ENCODE measurements at places on chromosomes 7 and 10.

- DNase-seq: no peak
Measured at GRCh38 chr7:156765901-156766656, 125.5 kb downstream of the RNF32 start.

- no peak for DNase-seq
Measured at GRCh38 chr7:88757371-88757770, 2.1 kb upstream of the ZNF804B start.

DNA sequence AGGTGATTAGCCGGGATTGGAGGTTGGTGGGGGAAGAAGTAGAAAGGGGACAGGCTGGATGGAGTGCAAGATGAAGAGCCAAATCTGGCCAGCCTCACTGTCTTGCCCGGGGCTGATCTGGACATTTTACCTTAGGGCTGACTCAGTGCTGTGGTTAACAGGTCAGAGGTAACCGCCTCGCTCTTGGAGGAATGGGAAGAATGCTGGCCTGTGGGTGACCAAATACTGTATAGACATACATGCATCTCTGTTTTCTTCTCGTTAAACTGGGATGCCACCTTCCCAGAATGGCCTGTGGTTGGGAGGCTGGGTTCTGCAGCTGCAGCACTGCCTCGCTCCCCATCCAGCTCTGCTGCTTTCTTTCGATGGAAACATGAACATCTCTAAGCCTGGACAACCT lies 120.0 kb downstream of the SEC23IP start:
- DNase-seq: no peak

DNA sequence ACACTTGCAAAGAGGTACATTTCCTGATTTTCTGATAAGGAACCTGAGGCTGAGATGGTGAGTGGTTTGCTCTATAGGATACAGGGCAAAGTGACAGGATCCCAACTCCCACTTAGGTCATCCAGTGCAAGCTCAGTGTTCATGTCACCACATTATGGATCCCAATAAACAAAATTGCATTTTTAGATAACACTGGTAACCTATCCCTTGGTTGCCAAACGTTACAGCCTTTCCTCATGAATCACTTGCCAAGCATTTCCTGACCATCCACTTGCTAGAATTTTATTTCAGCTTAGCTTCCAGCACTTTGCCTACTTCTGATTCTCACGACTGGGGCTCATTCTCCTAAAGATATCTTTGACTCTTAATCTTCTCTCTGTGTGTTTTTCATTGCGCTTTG lies 131.4 kb upstream of the ODAD2 start:
- no peak for DNase-seq

- DNase-seq: no peak
Measured at GRCh38 chr10:13483951-13484350, 44.9 kb downstream of the BEND7 start.

DNA sequence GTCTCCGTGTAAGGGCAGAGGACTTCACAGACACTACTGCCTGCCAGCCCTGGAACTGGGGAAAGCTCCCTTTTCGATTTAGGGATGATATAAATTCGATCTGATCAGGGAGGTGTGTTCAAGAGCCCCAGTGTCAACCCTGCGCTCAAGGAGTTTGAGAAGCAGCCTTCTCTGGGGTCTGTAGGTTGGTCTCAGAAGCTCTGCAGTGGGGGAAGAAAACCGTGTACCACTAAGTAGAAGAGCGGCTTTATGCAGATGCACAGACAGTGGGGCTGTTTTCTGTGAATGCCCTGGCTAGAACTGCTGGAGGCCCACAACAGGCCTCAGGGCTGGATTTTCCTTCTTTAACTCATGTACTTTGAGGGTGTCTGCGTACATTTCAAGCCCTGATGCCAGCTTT lies 6.3 kb upstream of the TBX20 start:
- DNase-seq: no peak

DNA sequence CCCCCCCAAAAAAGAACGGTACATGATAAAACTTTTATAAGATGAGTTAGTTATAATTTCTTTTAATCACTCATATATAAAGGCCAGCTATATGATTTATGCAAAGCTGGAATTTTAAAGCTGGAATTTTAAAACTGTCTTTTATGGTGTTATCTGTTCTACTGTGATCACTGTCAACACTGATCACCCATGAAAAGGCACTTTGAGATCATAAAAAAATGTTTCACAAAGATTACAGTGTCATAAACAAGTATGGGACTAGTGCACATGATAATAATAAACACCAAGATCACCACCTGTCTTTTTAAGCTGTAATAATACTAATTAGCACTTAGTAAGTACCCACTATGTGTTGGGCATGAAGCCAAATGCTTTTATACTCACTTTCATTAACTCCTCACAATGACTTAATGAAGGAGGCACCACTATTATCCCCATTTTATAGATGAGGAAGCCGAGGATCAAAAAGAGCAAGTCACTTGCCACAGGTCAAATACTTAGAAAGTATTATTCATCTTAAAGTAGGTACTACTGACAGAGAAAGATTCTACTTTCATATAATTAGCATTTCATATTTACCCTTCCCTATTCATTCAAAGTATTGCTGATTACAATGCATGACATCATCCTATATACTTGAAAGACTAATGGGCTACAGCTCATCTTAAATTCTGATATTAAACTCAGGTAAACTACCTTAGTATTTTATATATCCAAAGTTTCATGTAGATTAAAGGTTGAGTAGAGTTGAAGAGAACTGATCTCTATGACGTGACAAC lies 8.3 kb upstream of the RHOBTB1 start:
- no peak for DNase-seq

DNA sequence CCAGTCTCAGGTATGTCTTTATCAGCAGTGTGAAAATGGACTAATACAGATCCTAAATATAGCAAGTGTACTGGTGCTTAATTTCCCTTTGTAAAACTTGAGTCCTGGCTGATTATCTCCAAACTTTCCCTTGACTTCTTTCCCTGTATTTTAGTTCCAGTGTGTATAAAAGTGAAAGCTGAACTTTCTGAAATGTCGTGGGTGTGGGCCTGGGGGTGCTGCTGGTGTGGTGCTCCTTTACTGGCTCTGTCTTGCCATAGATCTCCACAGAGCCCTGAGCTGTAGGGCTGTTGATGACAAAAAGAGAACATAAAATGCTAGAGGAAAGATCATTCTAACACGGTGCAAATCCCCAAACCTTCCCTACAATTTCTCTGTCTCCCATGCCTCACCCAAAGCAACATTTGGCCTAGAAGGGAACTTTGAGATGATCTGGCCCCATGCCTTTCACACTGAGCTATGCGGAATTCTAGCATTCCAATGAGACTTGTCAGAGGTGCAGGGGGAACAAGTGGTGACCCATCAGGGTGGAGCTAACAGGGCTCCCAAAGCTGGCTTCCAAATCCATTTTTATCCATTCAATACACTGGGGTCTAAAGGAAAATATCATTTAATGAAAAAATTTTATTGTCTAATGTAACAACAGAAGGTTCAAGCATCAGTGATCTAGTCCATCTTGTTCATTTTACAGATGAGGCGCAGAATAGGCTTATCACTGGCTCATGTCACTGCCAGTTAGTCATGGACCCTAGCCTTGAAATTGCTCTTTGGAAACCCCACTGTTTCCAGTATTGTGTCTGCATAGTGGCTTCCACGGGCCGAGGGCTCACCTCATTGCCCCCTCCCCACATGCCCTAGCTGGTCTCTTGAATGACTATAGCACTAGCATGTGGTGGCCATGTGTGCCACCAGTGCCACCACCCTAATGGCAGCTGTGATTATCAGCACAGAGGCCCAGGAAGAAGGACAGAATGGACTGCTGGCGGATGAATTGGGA lies 1000.9 kb downstream of the LRMDA start:
- DNase-seq: no peak

- DNase-seq: no peak
Measured at GRCh38 chr10:3935141-3935540, 150.1 kb upstream of the KLF6 start.

DNA sequence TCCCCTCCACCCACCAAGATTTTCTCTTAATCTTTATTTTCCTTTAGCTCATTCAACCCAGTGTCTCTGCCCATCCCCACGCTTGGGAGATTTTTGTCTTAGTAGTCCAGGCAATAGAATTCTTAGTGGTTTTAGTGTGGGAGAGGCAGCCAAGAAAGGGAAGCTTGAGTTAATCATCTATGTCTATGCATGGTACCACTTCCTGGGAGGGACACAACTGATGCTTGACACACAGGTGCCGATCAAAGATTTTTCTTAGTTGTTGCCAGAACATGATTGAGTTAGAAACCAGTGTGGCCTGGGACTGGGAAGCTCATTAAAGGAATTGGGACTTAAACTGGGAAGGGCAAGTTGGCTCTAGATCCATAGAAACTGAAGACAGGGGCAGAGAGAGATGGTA lies 3.1 kb downstream of the STRA8 start:
- DNase-seq: no peak

GRCh38 chr7:108227366-108227765 lies 97.2 kb upstream of the LAMB4 start:
- DNase-seq: no peak

- DNase-seq: no peak
Measured at GRCh38 chr10:3452173-3452626, 279.6 kb upstream of the PITRM1 start.

DNA sequence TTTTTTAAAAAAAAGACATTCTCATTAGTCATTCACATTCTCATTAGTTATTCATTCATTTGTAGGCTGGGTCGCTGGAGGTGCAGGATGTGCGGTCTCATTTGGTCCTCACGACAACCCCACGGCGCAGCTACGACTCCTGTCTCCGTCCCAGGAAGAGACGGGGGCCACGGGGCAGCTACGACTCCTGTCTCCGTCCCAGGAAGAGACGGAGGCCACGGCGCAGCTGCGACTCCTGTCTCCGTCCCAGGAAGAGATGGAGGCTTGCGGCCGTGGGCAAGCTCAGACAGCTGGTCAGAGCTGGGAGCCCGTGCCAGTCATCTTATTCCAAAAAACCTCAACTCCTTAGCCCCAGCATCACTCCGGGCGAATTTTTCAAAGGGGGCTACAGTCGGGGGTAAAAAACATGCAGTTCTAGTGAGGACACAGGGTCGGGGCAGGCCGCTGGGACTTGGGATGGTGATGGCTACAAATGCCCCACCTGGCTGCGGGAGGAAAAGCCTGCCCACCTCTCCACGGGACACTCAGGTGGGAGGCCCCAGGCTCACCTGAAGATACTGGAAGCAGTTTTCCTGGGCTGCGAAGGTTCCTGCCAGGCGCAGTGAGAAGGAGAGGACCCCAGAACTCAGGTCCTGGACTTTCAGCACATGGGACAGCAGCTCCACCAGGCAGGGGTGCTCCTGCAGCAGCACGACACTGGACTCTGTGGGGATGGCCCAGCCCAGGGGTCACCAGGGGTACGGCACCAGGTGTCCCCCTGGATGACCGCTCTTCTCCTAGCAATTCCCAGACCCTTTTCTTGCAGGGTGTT lies 8.3 kb downstream of the BRAT1 start:
- no peak for DNase-seq

DNA sequence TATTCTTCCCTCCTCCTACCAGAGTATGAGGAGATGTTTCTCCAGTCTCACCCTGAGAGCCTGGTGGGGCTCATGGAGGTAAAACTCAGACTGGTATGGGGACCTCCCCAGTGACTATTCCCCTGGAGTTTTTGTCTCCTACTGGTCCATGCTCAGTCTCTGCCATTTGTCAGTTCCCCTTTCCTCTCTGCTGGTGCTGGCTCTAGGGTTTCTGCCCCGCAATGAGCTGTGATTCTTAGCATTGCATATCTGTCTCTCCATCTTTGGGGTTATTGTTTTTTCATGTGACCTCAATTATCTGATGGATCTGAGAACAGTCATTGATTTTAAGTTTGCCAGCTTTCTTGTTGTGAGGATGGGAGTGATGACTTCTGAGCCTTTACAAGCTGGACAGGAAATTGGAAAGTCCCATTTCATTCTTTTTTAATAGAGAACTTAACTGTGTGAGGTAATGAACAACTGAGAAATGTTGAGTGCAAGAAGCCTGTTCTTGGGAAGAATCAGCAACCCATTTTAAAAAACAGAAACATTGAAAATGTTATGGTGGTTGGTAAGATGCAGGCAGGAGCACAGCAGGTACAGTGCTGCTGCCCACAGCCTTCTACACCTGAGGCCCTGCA lies 26.9 kb downstream of the NACAD start:
- no peak for DNase-seq

DNA sequence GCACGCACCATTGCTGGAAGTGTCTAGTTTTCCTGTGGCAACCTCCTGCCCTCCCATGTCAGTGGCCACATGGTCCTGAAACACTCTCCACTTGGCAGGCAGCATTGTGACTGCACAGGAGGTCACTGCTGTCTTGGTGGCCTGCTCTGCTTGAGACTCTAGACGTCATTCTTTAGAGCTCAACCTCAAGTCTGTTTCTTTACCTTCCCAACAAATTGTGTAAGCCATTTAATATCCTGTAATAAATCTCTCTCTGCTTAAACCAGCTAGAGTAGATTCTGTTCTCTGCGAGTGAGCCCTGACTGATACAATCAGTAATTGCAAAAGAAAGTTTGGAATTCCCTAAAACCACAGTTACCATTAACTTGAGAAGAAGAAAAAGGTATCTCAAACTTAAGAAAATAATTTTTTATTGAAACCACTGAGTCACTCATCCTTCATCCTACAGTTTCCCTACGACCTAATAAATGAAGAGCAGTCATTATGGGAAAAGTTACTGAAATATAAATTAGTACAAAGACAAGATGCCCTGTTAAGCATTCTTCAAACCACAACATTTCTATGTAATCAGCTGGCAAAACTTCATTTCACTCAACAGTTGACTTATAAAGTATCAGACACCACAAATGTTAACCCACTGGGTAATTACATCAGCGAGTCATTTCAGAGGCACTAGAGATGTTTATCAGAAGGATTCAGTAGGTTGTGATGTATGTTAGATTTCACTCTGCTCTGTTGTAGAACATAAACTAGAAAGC lies 18.0 kb downstream of the SLC25A13 start:
- DNase-seq: no peak

DNA sequence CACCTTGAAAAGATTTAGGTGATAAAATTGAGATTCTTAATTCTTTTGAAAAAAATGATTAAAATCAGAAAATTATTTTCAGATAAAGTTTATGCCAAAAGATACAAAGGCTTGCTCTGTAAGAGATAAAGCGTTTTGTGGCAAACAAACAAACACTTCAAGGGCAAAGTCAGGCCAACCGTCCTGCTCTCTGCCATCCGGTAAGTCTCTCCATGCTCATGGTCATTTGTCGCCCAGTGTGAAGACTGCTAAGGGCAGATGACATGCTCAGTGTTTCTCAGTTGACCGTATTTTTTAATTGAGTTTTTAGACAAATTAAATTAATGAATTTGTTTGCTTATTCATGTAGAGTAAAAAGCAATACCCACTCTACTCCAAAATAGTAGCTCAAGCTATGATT lies 60.0 kb downstream of the PTPRE start:
- no peak for DNase-seq
